T-helper 1 cell (primary cell): ENCODE measurements at places on chromosomes 3 and 15.

GRCh38 chr3:174363256-174363655 is 495.9 kb upstream of the NAALADL2 start:
- no peak for DNase-seq

DNA sequence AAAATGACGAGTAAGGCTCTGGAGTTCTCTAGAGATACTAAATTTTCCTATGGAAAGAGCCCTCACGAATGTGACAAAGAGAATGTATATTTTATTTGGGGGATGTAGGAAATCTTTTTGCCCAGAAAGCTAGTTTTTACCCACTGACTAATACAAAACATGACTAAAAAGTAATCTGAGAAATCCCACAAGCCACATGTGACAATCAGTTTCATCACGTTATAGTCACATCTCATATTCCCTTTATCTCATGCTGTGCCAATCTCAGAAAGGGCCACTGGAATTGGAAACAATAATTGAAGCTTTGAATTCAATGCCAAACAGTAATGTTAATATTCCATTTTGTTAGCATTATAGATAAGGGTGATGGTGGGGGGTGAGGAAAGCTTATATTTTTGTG is 509.0 kb upstream of the GOLIM4 start:
- no peak for DNase-seq

- no peak for DNase-seq
These were observed 28.4 kb downstream of the SRPRB start for GRCh38 chr3:133833880-133834620.

DNA sequence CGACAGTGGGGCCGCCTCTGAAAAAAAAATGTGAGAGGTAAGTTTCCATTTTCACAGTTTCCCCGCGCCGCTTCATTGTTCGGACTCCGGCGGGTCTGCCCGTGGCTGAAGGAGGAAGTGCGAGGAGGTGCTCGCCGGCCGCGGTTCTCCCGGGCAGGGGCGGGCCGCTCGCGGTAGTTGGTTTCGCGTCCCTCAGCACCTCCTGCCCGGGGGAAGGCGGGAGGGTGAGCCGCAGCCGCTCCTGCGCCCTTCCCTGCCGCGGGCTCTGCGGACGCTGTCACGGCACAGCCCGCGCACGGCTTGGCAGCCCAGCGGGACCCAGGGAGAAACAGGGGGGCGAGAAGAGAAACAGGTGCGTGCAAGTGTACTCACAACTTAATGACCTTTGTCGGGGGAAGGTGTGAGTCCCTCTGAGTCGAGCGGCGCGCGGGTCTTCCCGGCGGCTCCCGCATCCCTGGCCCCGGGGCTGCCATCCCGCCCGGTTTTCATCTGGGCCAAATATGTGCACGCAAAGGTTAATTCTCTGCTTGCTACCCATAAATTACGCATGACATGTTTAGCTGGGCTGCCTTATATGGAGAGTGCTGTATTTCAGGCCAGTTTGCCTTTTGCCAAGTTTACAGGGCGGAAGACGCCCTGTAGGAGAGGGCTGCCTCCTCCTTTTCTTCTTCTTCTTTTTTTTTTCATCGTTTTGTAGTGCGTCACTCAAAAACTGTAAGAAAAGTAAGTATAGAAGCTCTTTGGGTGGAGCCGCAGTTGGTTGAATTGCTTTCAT is 514 bp downstream of the MBNL1 start:
- DNase-seq, result peak; percentile 79

DNA sequence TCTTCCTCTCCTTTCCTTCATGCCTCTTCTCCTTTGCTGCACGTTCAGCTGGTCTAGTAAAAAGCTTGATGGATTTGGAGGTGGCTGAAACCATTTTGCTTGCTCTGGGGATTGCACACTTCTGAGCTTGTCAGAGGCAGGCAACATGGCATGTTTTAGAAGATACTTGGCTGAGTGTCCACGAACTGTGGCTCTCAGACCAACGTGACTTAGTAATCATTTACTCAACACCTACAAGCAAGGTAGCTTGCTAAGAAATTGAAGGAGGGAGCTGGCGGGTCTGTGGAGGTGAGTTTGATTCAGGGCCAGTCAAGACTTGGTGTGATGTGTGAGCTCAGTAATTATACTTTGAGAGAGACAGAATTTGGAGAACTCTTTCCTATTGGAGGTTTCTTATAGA is 196.0 kb downstream of the LPP start:
- no peak for DNase-seq

DNA sequence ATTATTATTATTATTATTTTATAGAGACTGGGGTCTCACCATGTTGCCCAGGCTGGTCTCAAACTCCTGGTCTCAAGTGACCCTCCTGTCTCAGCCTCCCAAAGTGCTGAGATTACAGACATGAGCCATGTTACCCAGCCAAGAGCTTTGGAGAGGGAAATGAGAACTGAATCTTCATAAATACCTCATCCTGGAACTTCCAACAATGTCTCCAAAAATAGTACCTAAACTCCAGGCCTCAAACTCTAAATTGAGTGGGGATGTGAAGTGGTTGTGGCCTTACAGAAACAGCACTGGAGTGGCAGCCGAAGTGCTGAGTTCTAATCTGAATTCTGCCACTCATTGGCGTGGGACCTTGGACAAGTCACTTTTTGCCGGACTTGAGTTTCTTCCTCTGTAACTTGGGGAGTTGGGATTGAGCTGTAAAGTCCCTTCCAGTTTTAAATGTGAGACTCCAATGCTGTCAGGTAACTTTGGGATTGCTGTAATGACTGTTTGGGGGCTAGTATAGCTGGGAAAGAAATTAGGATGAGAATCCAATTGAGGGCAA is 10.0 kb upstream of the SRP14 start:
- DNase-seq, result no peak

DNA sequence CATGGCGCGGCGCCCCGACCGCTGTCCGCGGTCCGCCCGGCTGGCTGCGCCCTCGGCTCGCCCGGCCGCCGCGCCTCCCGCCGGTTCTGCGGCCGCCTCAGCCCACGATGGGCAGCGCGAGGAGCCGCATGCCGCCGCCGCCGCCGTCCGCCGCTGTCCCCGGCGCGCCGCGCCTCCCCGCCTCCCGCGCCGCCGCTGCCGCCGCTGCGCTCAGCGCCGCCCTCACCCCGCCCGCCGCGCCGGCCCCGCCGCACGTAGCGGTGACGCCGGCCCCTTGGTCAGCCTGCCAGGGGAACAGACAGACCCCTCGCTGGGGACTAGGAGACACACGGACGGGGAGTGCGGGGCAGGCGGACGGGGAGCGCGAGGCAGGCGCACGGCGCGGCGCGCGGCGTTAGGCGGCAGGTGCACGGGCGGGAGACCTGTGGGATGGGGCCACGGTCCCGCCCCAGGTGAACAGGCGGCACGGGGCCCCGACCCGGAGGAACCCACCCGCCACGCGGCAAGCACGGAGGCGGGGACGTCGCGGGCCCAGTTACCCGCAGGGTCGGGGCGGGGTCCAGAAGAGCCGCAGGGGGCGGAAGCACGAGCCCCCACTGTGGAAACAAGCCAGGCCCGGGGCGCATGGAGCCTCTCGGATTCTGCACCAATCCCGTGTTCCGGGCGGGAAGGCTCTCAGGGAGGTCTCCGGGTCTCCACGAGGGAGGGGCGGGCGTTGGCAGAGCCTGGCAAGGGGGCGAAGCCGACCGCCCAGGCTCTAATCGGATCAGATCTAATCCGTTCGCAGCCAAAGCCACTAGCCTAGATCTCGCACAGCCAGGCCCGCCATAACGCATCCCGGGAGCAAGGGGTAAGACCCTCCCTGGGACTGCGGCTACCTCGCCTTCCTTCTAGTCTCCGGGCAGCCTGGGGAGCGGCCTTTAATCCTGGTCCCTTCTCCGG is at the start of gene CSPG5:
CSPG5 (minus strand) TSS at position 175 of the 942 bp plus-strand sequence; CDS start at position 3, 172 bp downstream.
- no peak for DNase-seq

DNA sequence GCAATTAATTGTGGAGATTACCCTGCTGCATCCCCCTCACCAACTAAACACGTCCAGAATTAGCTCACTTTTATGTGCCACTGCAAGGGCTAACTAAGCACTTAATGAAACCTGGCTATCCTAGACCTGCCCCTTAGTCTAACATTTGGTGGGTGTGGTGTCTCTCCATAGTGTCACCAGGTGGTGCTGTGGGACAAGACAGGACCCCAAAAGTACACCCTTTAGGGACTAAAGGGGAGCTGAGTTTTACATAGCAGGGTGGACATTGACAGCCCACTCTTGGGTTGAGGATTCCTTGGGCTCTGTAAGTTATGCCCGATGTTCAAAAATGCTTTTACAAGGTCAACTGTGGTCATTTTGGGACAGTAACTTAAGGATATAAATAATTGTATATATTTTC is 5.7 kb downstream of the DUT start:
- DNase-seq, result no peak

- no peak for DNase-seq
These were observed 32.1 kb downstream of the SRPRB start for GRCh38 chr3:133837487-133838295.

DNA sequence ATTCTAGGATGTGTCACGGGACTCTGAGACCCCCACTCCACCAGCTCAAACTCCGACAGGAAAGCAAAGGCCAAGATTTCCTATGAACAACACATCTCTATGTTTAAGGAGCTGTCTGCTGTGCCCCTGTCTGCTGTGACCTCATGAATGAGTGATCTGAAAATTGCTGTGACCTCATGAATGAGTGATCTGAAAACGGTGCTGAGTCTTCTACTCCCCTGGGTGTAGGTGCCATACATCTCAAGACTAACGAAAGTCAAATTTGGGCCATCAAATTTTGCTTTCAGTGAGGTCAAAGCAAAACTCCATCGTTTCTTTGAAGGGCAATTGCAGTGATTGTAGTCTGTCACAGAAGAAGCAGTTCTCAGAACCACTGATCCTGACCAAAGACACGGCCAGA is 24.4 kb downstream of the IL5RA start:
- no peak for DNase-seq
